ENCODE measurements at places on chromosomes 7 and 10. TPM values are rescaled to one million over a fixed set of nuclear protein-coding genes. Genes with fewer than 3 reads are reported as not detected.

AGR3 gene
- total RNA-seq = not detected

CCNJ gene
- total RNA-seq = 3.4 TPM

ADCY1 gene
- total RNA-seq = 2.9 TPM

HMX3 gene
- not detected for total RNA-seq

AKR1C1 gene
- 14.2 TPM for total RNA-seq

CDHR1 gene
- total RNA-seq = 1.3 TPM
